ENCODE measurements at places on chromosomes 12 and 14.
A peak's percentile ranks its signal among the peaks of the same experiment; 100 is the strongest.

DNA sequence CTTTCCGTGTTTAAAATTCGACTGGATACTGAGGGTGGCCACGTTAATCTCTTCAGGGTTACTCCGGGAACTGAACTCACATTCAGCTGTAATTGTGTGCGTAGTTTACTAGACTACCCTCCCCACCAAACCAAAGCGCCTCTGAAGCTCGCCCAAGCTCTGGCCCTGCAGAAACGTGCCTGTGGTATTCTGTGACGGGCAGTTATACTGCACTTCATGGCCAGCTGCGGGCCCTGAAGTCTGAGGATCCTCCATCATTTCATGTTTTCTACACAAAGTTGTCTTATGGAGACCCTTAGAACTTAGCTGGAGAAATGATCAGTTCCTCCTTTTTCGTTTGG is 688 bp downstream of the ZNF26 start:
- peak; percentile 60 for DNase-seq

- no peak for DNase-seq
These were observed 7.4 kb upstream of the CD9 start for GRCh38 chr12:6192604-6193380.

DNA sequence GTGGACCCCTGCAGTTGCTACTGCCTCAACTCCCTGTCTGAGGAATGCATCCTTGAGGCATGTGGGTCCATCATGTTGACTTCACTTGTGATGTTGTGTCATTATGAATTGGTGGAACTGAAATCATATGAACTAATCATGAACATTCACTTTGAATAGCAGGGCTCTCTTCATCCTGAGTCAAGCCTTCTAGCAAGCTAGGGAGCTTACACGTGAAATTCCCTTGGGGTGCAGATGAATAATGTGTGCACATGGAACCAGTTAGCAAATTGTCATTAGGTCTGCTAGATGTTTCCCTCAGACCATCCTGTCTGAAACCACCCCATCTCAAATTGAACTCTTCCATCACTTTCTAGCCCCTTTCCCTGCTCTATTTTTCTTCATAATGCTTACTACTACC is 3.6 kb downstream of the COQ6 start:
- no peak for DNase-seq

DNA sequence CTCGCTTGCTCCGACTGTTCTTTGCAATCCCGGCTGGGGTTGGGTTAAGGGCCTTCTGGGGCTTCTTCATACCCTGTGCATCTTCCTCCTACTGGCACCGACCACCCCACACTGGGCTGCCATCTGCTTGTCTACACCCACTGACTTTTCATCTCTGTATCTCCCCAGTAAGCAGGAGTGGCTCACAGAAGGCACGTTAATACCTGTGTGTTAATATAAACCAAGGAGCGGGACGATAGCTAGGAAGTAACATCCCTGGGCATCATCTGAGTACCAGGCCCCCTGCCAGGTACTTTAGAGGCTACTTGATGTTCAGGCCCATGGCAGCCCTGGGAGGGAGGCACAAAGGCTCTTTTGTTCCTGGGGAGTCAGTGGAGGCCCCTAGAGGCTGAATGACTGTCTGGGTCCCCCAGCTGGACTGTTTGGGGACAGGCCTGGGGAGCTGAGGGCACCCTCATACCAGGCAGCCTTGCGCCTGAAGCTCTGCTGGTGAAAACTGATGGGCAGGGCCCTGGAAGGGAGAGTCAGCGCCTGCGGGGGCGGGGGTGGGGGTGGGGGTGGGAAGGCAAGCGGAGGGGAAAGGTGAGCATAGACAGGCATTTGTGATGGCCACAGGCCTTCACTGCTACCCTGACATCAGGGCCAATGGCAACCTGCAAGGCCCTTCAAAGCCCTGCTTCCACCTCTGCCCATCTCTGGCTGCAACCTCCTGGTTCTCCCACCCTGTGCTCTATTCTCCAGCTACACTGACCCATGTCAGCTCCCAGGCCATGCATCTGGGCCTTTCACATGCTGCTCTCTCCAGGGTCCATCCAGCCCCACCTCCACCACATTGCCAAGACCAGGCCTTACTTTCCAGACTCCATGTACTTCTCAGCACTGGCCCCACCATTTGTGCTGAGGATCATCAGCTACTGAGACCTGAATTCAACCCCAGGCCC is 34.2 kb upstream of the DEGS2 start:
- DNase-seq: no peak

GRCh38 chr14:87579036-87579435 is 413.9 kb downstream of the GALC start:
- no peak for DNase-seq

GRCh38 chr12:108287227-108287626 is 51.9 kb downstream of the CMKLR1 start:
- DNase-seq: no peak

DNA sequence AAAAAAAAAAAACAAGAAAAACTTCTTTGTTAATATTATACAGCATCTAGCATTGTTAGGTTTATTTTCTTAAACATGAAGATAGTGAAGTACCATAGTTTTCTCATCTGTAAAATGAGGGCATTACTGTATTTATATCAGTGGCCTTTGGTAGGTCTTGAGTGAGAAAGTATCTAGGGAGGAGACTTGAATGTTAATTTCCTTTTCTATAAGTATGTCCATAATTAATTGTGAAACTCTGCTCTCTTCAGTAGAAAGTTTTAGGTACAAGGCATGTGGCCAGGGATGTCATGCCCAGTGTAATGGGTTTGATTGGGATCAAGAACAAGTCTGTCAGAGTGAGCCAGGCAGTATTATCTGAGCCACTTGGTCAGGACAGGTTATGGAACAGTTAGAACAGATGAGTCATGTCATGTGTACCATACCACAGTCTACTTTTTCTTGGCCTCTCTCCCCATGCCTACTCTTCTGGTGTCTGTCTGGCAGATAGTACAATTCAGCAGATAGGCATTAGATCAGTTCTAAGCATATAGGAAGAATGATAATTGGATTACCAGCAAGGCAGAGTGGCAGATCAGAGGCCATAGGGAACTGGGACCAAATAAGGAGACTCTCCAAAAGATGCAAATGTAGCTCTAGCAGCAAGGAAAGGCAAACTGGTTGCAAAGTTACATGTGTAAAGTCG is 30.4 kb downstream of the FBXO34 start:
- DNase-seq: peak; percentile 51

DNA sequence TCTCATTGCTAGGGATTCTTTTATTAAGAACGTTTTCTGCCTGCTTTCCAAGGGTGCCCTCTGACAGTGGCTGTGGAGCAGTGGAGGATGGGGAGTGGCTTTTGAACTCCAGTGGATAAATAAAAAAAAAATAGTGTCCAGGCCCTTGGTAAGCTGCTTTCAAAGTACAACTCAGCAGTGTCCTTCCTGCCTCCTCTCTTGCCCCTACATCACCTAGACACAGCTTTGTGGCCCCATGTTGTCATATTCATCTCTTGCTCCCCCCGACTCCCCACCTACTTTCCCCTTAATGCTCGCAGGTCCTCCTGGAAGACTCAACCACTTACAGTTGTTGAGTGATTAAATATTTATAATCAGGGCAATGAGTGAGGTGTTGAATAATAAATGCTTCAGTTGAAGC is 880.9 kb downstream of the BCL11B start:
- DNase-seq: no peak

- DNase-seq: no peak
These were observed 1.5 kb downstream of the VPS37B start for GRCh38 chr12:122894193-122895121.

DNA sequence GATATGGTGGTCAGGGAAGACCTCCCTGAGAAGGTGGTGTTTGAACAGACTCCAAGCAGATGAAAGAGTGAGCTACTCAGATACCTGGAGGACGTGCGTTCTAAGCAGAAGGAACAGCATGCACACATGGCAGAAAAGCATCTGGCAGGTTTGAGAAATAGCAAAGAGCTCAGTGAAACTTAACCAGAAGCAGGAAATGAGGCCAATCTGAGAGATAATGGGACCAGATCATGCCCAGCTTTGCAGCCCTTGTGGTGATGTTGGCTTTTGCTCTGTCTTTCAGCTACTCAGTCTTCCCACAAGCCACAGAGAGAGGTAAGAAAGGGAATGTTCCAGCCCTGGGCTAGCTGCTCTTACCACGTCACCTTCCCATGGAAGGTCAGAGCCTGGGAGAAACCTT is 176.3 kb upstream of the GSC start:
- DNase-seq: no peak

- peak; percentile 87 for DNase-seq
These were observed 209.2 kb downstream of the ALX1 start for GRCh38 chr12:85489194-85489593.

DNA sequence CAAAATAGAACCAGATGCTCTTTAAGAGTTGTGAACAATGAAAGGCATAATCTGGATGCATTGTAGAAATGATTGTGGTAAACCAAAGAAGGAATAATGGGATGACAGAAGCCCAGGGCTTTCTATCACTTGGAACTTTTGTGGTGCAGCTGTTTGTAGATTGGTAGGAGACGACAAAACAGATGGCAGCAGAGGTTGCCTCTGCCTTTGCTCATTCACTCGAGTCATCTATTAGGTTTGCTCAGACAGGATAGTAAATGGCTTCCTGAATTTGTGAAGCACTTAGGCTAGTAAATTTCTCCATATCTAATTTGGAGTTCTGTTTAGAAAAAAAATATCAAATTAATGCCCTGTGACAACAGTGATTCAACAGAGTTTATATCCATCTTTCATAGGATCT is 78.4 kb downstream of the FGD4 start:
- DNase-seq: no peak

- DNase-seq: no peak
These were observed 89.5 kb upstream of the HOXC13 start for GRCh38 chr12:53849113-53849512.

DNA sequence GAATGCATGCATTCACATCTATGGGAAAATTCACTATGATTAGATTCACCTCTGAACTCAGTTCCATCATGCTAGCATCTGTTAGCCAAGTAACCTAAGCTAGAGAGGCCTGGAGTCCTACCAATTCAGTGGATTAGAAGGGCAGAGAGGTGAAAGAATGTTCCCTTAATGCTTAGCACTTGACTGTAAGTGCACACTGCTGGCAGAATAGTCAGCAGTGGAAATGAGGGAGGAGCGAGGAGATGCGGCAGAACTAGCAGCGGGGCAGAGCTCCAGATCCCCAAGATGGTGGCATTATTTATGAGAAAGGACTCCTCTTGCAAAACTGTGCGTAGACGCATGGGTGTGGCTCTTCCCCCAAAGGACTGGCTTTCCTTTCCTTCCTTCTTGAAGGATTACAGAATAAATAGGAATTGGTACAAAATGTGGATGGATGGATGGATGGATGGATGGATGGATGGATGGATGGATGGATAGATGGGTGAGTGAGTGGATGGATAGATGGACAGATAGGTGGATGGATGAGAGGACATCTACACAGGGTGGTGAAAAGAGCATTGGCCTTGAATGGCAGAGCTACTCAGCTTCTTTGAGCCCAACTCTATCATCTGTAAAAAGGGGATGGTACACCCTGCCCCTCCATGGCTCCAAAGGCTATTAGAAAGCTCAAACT is 227.2 kb downstream of the CHST11 start:
- no peak for DNase-seq

- no peak for DNase-seq
These were observed 16.1 kb downstream of the PLEK2 start for GRCh38 chr14:67395876-67396189.

DNA sequence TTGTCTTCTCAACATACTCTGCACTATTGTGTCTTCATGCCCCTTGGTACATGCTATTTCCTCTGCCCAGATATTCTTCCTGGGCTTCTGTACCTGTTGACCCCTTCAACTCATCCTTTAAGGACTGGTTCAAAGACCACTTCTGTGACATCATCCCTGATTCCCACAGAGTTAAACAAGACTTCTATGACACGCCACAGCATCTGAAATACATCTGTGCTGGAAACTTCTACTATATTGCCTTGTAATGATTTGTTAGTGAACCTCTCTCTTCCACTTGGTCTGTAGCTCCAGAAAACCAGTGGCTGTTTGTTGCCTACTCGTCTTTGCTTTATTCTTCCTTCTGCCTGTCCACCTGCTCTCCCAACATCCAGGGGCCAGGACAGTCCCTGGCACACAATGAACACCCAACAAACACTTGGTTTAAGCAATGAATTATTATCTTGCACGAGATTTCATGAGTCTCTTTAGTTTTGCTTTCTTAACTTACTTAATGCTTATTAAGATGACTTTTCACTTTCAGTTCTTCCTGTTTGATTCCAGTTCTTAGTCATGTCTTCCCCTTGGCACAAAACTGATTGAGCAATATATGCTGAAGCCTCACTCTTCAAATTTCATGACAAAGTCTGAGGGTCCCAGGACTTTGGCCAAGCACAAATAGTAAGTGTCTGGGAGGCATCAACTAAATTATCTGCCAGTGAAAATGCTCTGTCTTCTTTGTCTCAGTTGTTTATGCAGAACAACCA is 485.9 kb downstream of the APAF1 start:
- DNase-seq: no peak

GRCh38 chr14:61471297-61472005 is 150.1 kb downstream of the PRKCH start:
- no peak for DNase-seq

- DNase-seq: no peak
These were observed 16.7 kb downstream of the NOS1 start for GRCh38 chr12:117344716-117345115.

DNA sequence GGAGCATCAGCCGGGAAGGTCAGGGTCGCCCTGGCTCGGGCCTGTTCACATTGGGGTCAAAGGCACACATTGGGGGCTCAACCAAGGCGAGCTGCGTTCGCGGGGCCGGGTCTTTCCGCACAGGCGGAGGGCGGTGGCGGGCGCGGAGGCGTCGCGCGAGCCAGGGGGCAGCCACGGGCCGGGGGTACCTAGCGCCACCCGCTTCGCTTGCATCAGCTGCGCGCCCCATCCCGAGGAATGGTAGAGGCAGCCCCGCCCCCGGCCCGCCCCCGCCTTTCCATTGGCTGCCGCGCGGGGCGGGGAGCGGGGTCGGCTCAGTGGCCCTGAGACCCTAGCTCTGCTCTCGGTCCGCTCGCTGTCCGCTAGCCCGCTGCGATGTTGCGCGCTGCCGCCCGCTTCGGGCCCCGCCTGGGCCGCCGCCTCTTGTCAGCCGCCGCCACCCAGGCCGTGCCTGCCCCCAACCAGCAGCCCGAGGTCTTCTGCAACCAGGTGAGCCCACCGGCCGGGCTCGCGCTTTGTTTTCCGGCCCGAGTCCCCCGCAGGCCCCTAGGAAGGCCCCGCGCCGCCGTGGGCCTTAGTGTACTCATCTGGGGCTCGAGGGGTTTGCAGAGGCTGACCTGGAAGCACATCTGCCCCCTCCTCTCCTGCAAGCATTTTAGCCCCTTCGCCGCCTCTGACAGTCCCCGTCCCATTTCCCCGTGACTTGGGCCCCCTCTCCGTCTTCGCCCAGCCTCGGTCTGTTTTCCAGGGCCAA is at the start of gene ALDH2:
Gene ALDH2 (plus strand): TSS at position 326 of the 754 bp plus-strand sequence. CDS start 50 bp downstream, at position 376.
- DNase-seq: peak; percentile 83

DNA sequence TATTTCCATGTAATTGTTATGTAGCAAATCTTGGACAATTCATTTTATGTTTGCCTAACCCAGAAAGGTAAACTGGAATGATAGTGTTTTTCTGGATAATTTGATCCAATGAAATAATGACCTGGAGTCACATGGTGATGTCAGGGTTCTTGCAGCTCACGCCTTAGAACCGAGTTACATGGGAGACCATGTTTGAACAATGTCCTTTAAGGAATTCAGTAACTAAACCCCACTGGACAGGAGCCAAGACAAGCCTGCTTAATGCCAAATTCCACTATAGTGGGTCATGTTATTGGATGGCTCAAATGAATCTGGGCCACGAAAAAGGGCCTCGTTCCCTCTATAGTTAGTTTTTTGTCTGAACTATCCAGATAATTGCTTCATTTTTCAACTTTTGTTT is 255.8 kb upstream of the HMGA2 start:
- DNase-seq: no peak

GRCh38 chr14:25753130-25753529 is 703.2 kb upstream of the STXBP6 start:
- no peak for DNase-seq

GRCh38 chr14:102994689-102995088 is 62.7 kb downstream of the CDC42BPB start:
- no peak for DNase-seq

All from DMS53 (cell line).